ENCODE measurements at places on chromosomes 5 and 9.

DNA sequence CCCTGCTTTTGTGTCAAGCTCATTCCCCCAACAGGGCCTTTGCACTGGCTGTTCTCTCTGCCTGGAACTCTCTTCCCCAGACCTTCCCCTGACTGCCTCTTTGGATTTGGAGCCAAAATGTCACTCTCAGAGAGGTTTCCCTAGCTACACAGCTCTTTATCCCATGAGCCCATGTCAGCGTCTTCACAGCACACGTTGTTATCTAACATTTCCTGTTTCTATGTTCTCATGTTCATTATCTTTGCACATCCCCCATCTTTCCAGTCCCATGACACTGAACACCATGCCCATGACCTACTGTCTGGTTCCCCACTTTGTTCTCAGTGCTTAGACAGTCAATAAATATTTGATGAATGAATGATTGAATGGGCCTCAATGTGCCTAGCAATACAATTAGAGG lies 26.3 kb upstream of the ARSI start:
- no peak for DNase-seq

DNA sequence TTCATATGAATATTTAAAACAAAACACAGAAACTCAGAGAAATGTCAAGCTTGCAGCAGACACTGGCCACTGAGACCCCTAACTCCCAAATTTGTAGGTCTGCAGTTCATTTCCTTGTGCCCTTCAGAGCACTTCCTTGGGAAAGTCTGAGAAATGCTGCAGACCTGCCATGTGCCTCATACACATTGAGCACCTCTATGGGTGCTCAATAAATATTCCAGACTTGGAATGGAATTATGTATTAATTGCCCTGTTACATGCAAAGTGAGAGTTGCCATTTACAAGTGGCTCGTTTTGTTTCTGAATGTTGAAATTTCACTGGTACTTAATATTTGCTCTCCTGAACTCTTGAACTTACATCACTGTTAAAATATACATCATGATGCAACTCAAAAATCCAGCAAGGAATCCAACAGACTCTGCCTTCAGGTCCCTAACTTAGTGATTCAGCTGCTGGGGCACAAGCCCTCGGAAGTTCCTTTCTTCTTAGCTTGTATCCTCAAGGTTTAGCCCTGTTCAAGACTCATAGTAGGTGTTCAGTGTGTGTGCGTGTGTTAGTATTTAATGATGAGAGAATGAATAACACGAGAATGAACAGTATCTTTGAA lies 90.6 kb downstream of the PTCD2 start:
- no peak for DNase-seq

- DNase-seq: no peak
Measured at GRCh38 chr5:21649969-21650368, 1203.2 kb downstream of the CDH12 start.

GRCh38 chr5:4855880-4856279 lies 284.2 kb upstream of the ADAMTS16 start:
- DNase-seq: no peak

Data from activated CD8-positive, alpha-beta memory T cell treated with anti-CD3 and anti-CD28 coated beads for 1 hour (primary cell).